ENCODE measurements at places on chromosomes 7 and 10. TPM values are rescaled to one million over a fixed set of nuclear protein-coding genes. Genes with fewer than 3 reads are reported as not detected.

DNA sequence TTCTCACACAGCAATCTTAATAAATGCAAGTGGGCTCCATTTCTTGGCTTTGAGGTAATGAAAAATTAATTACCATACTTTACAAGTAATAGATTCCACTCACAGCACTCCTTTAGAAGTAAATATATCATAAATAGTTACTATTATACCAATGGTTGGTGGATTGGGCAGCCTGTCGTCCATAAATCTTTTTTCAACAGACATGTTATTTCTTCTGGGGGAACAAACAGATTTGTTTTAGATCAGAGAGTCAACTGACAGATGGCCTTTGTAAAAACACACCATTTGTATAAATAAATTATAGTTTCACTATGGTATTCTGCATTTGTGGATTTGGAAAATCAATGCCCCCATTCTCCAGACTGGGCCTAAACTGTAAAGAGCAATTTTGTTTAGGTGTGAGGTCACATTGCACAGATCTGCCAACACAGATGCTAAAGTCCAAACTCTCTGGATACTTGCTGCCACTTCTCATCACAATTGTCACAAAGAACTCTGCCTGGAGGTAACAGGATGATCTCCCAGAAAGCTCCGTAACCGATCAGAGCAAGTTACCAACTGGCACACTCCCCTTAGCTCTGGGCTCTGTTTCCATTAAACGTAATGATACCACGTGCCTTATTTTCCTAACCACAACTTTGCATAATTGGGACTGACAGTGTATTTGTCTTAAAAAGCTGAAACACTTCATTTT is 4.5 kb upstream of the MACROH2A2 start:
- H3K27me3 ChIP-seq: peaks cover 4% of the 10 kb centered on the region
- H3K4me3 ChIP-seq: no peak overlapping the region
- peaks cover 6% of the 10 kb centered on the region for H3K4me1 ChIP-seq
- no peaks in the 10 kb centered on the region for H3K36me3 ChIP-seq

GRCh38 chr10:54660397-54660796 is 140.6 kb downstream of the PCDH15 start:
- no peaks in the 10 kb centered on the region for H3K4me1 ChIP-seq
- no peak overlapping the region for H3K27ac ChIP-seq
- no peak for DNase-seq

The NUPR2 gene
- not detected for total RNA-seq

DNA sequence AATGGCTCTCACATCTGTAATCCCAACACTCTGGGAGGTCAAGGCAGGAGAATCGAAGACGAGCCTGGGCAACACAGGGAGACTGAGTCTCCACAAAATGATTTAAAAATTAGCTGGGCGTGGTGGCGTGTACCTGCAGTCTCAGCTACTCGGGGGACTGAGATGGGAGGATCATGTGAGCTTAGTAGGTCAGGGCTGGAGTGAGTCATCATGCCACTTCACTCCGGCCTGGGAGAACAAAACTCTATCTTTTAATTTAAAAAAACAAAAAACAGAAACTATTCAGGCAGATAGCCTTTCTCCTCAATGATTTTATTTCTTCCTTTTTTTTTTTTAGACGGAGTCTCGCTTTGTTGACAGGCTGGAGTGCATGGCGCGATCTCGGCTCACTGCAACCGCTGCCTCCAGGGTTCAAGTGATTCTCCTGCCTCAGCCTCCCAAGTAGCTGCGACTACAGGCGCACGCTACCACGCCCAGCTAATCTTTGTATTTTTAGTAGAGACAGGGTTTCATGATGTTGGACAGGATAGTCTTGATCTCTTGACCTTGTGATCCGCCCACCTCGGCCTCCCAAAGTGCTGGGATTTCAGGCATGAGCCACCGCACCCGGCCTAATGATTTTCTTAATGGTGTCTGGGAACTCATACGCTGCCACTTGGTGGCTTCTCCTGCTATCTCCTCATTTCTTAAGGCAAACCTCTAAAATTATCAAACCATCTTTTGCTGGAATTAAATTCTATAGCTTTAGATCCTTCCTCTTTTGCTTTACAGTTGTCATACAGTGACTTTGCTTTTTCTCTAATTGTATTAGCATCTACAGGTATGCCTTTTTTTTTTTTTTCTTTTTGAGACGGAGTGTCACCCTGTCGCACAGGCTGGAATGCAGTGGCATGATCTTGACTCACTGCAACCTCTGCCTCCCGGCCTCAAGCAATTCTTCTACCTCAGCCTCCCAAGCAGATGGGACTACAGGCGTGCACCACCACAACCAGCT is 22.9 kb downstream of the SRPK2 start:
- no peak overlapping the region for H3K4me3 ChIP-seq
- no peaks in the 10 kb centered on the region for H3K36me3 ChIP-seq
- no peak overlapping the region for H3K27ac ChIP-seq
- no peaks in the 10 kb centered on the region for H3K27me3 ChIP-seq

GRCh38 chr10:84659027-84659426 is 330.6 kb downstream of the CCSER2 start:
- no peak overlapping the region for H3K27ac ChIP-seq
- no peaks in the 10 kb centered on the region for H3K27me3 ChIP-seq
- no peak overlapping the region for H3K4me3 ChIP-seq
- no peak for DNase-seq
- no peaks in the 10 kb centered on the region for H3K36me3 ChIP-seq

- no peak overlapping the region for H3K4me3 ChIP-seq
- DNase-seq: no peak
- H3K27me3 ChIP-seq: no peaks in the 10 kb centered on the region
- H3K4me1 ChIP-seq: peaks cover 9% of the 10 kb centered on the region
- H3K27ac ChIP-seq: peak overlapping the region; percentile 68
Measured at GRCh38 chr10:103679096-103679790, 176.1 kb downstream of the SH3PXD2A start.

The MMP21 gene
- not detected for total RNA-seq

The LRRD1 gene
- total RNA-seq: not detected

GRCh38 chr7:8531991-8532515 is 98.6 kb downstream of the NXPH1 start:
- no peak overlapping the region for H3K27ac ChIP-seq
- no peaks in the 10 kb centered on the region for H3K36me3 ChIP-seq
- no peaks in the 10 kb centered on the region for H3K27me3 ChIP-seq

The MRPL32 gene
- 59.2 TPM for total RNA-seq

The SFTPA2 gene
- total RNA-seq: not detected

The CHRM2 gene
- total RNA-seq: not detected

- no peak overlapping the region for H3K4me3 ChIP-seq
- peaks cover 18% of the 10 kb centered on the region for H3K4me1 ChIP-seq
- H3K27me3 ChIP-seq: no peaks in the 10 kb centered on the region
- H3K27ac ChIP-seq: no peak overlapping the region
- peaks cover 7% of the 10 kb centered on the region for H3K36me3 ChIP-seq
- no peak for DNase-seq
Measured at GRCh38 chr10:905503-905902, 26.0 kb downstream of the LARP4B start.

- no peaks in the 10 kb centered on the region for H3K4me1 ChIP-seq
- H3K36me3 ChIP-seq: no peaks in the 10 kb centered on the region
- H3K27me3 ChIP-seq: no peaks in the 10 kb centered on the region
- no peak overlapping the region for H3K4me3 ChIP-seq
- DNase-seq: no peak
Measured at GRCh38 chr10:92387289-92387940, 96.4 kb downstream of the MARCHF5 start.

DNA sequence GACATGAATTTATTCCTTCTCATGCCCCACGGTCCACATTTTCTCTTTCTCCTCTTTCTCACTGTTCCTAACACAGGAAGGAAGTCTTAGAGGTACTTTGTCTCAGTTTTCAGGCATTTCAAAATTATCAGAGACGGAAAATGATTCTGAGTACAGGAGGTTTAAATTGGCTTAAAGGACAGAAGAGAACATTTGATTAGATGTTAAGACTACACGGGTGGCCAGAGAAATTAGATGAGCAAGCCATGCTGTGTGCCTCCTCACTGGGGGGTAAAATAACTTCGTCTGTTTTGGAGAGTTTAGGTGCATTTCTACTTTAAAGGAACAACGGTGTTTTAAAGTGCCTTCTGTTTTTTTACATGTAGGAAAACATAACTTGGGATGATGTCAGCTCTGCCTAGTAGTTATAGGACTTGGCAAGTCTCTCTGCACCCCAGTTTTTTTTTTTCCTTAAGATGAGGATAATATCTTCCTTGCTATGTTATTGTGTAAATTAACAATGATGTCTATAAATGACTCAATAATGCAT is 66.9 kb downstream of the MCMBP start:
- DNase-seq: no peak
- H3K27ac ChIP-seq: no peak overlapping the region
- no peaks in the 10 kb centered on the region for H3K36me3 ChIP-seq
- peaks cover 4% of the 10 kb centered on the region for H3K4me1 ChIP-seq
- no peak overlapping the region for H3K4me3 ChIP-seq

DNA sequence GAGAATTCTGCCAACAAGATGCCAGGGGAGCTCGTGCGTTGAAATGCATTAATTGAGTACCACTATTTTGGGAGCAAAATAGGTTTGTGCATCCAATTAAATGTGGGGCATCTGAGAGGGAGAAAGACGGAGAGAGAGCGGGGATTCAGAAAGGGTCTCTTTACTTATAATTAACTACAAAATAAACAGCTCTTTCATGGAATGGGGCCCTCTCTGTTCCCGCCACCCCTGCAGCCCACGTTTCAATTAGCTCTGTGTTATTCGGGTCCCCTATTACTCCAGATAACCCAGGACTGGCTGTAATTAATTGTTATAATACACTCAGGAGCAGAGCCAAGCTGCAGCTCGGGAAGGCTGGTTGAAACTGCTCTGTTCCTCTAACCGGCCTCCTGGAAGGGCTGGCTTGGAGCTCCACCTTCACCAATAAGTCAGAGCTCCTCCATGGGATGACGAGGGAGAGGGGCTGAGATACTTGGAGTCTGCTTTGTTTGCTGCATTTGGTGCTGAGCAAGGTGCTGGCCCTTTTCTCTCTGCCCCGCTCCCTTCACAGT is 67.8 kb downstream of the CARD11 start:
- no peak for DNase-seq
- H3K27ac ChIP-seq: no peak overlapping the region
- no peaks in the 10 kb centered on the region for H3K4me1 ChIP-seq
- no peak overlapping the region for H3K4me3 ChIP-seq

DNA sequence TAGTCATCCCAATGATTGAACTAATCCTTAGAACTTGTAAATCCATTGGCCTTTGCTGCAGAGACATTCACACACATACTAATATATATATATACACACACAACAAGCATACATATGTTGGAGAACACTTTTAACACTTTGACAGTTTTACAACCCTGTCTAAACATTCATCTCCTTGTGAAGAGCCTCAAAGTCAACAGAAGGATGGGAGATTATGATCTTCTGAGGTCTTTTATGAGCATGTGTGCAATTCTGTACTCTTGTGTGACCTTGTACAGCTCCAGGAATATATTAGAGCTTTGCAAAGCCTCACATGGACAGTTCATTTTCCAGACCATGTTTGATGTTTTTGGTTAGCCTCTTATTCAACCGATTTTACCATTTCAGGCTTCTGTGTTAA is 589.0 kb downstream of the NXPH1 start:
- no peaks in the 10 kb centered on the region for H3K4me1 ChIP-seq
- H3K4me3 ChIP-seq: no peak overlapping the region
- no peak overlapping the region for H3K27ac ChIP-seq
- DNase-seq: no peak
- no peaks in the 10 kb centered on the region for H3K27me3 ChIP-seq

The DNAJC12 gene
- total RNA-seq: 13.7 TPM

The KAT6B gene
- total RNA-seq: 37.7 TPM

DNA sequence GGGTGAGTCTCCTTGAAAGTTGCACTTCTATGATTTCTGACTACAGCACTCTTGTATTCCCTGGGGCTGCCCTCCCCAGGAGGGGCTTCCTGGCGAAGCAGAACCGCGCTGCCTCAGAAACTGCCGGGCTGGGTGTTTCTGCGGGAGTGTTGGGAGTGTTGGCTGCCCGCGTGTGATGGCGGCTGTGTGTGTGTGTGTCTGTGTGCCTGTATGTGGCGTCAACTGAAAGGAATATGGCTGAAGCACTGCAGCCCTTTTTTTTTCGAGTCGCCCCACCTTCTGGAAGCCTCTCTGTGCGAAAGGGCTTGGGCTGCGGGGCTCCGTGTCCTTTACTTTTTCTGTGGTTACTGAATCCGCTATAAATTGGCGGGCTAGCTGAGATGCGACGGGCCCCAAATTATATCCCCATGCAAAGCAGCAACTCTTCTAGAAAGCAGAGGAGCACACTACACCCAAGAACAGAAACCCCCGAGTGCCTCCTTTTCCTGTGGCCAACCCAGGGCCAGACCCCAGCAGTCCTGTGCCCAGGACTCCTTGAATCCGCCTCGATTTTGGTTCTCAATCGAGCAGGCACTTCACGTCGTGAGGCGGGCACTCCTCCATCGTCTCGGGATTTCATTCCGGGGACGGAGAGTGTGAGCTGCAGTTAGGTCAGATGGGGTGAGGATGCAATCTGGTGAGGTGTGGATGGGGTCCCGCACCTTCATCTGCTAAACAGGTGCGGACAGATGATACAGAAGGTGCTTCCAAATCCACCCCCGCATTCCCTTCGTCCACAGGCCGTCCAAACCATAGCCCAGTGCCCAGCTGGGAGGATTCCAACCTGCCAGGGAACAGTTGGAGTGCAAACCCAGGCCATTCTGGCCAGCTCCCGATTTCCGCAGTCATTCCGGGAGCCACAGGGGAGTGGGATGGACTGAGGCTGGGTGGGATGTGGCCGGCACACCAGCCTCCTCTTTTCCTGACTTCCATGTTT is 22.5 kb upstream of the ZNF273 start:
- no peaks in the 10 kb centered on the region for H3K27me3 ChIP-seq
- no peak overlapping the region for H3K27ac ChIP-seq
- H3K4me1 ChIP-seq: no peaks in the 10 kb centered on the region

The HMX2 gene
- not detected for total RNA-seq

The CDC14C gene
- not detected for total RNA-seq

GRCh38 chr7:2882111-2882510 is 38.0 kb upstream of the GNA12 start:
- no peaks in the 10 kb centered on the region for H3K36me3 ChIP-seq
- no peak overlapping the region for H3K27ac ChIP-seq
- H3K4me1 ChIP-seq: no peaks in the 10 kb centered on the region
- no peak overlapping the region for H3K4me3 ChIP-seq

DNA sequence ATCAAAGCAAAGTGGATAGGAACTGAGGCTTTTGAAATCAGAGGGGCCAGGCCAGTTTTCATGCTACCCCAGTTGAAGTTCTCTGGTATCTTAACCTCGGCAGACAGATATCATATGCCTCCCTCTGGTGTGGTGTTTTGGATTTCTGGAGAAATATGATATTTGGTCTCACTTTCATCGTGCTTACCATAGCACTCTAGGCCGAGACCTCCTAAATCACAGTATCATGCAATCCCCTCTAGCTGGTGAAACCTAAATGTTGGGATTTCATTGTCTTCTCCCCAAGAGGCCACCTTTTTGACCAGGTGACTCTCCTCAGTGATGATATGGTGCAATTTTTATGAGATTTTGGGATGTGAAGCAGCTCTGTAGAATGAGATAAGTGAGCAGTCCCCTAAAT is 183.5 kb downstream of the CREB5 start:
- no peaks in the 10 kb centered on the region for H3K27me3 ChIP-seq
- no peak overlapping the region for H3K4me3 ChIP-seq
- H3K4me1 ChIP-seq: no peaks in the 10 kb centered on the region
- no peaks in the 10 kb centered on the region for H3K36me3 ChIP-seq
- DNase-seq: no peak

The ACSL5 gene
- 2.2 TPM for total RNA-seq

The VSTM2A gene
- total RNA-seq: not detected
